ENCODE measurements at places on chromosomes 2 and 18.

- DNase-seq = no peak
These were observed 208.3 kb upstream of the HDAC4 start for GRCh38 chr2:239609162-239609561.

- no peak for DNase-seq
These were observed 229.3 kb downstream of the SMAD2 start for GRCh38 chr18:47701134-47701533.

DNA sequence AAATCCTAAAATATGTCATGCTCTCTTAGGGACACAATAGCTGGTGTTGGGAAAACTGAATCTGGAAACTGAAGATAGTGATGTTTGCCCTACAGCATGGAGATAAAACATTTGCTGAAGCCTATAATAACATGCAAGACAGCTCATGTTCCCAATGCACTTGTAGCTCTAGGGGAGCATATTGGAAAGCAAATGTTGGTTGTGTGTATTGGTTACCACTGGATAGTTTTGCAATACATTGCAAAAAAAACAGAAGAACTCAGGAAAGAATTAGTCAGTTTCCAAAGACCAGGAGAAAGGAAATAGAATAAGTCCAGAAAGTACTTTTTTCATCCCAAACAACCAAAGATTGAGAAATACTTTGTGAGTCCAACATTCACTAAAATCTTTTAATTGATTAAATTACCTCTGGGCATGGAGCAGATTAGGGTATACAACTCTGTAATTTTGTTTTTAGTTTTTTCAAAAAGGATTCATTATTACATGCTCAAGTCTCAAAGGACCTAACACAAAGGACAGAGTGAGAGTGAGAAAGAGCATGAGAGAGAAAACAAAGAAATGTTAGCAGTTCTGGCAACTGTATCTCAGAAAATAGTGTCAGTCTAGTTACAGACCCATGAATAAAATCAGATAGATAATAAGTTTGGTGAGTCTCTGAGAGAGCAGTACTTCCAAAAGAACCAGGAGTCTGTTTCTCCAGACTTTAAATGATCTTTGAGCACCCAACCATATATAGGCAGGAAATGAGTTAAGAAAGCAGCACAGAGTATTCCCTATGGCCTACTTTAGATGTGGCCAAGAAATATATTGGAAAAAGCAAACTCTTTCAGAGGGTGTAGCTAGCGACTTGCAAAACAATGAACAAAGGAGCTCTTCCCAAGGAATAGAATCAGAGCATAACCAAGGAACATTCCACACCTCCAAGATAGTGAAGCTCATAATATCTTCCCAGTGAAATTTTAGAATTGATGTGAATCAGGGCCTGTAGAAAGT lies 36.6 kb upstream of the COL3A1 start:
- DNase-seq = peak; percentile 65

DNA sequence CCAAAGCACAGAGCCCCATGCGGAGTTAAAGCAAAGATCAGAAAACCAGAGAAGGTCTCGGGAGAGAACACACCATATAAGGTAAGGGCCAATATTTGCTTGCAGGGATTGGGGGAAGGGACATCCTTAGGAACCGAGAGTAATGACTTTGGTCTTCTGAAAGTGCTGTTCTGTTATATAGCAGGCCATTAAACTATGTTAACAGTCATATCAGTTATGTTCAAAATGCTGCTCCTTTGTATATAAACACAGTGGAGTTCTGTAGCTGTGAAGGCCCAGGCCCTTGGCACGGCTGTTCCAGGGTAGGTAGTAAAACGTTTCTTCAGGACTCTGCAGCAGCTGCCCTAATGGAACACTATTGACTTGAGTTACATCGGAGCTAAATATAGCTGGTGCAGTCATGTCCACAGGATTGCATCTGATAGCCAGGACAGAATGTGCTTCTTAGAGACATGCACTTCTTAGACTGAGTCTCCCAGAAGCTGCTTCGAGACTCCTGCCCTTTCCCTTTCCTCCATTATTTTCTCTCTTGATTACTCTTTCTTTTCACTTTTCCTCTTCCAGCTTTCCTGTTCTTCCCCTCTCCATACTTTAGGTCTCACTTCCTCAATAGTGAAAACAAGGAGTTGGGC lies 122.4 kb downstream of the SETBP1 start:
- no peak for DNase-seq

GRCh38 chr2:28350791-28351285 lies 41.8 kb upstream of the FOSL2 start:
- no peak for DNase-seq

DNA sequence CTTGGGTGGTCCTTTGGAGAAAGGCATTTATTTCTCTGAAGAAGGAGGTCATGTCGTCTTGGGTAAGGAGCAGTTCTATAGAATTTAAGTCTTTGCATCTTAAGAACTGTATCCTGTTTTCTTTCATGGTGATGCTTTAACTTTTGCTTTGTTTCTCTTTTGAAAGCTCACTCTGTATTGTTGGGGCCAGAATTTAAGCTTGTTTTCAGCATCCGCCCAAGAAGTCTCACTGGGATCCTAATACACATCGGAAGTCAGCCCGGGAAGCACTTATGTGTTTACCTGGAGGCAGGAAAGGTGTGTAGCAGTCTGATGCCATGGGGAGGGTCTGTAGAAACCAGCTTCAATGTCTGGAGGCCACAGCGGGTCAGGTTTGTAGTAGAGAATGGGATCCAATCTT lies 64.7 kb upstream of the TTC39C start:
- no peak for DNase-seq

- DNase-seq = peak; percentile 17
These were observed 222.1 kb upstream of the SMAD2 start for GRCh38 chr18:48152549-48152948.

DNA sequence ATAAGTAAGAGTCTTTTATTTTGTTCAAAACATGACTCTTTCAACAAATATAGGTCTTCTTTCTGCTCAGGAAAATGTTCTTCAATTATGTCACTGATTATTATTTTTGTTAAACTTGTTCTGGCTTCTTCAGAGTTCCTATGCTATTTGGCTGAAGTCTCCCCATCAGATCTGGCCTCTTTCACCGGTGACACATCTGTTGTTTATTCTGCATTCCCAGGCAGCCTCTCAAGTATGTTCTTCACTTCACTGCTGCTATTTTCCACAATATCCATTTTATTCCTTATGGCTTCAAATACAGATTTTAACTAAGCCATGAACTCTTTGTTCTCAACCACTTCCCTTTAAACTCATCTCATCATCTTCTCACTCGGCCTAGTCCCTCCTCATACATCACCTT lies 45.7 kb downstream of the HDAC4 start:
- no peak for DNase-seq

GRCh38 chr18:32048507-32049091 lies 30.0 kb downstream of the RNF125 start:
- DNase-seq = peak; percentile 7

GRCh38 chr2:118865106-118865505 lies 17.7 kb upstream of the EN1 start:
- DNase-seq = peak; percentile 24

DNA sequence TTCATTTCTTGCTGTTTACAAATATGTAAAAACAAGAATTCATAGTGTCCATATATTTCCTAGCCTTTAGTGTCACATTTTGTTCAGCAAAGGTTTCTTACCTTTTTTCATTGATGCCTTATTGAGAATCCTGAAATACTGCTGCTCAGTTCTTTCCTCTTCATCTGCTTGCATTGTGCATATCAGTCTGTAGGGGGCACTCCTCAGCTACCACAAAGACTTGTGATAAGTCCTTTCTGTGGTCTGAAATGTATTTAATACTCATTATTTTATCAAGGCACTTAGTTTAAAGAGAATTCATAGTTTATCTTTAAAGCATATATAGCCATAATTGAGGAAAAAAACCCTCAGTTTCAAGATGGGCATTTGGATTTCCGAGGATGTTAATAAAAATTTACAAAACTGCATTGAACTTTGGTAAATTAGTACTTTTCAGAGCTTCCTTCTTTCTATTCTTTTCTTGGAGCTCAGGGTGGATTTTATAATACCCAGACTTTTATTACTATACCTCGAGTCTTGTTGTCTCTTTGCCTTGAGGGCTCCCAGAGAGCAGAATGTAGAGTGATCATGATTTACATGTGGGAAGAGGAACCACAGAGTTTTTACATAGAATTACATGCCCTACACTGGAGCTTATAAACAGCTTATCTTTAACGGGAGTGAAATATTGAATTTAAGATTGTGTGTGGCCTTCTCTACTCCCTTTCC lies 570.1 kb downstream of the PLCL1 start:
- DNase-seq = peak; percentile 59

DNA sequence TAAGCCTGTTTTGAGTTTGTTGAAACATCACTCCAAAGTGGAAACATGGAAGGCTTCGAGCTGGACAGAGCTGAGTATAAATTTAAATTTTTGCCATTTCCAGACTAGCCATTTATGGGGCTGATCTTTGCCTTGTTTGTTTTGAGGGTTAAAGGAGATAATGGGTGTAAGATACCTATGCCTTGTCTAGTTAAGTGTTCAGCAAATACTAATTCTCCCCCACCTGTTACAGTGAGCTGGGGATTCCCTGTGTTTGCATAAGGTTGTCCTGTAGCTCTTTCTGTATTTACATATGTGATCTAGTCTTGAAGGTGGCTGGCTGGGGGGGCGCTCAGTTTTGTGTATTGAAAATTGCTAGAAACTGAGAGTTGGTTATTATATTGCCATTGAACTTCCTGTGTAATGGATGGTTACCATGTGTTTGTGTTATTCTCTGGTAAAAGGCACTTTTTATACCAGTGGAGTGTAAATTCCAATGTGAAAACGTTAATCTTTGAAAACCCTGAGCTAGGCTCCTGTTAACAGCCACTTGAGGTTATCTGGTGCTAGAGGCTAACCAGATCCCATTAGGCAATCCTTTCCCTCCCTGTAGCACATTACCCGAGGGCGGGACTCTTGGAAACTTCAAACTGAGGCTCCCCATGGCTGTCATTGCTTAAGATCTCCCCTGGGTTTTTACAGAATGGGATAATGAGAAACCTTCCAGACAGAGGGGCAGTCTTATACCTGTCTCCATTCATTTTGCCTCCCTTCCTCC lies 26.7 kb downstream of the TANC1 start:
- DNase-seq = no peak

DNA sequence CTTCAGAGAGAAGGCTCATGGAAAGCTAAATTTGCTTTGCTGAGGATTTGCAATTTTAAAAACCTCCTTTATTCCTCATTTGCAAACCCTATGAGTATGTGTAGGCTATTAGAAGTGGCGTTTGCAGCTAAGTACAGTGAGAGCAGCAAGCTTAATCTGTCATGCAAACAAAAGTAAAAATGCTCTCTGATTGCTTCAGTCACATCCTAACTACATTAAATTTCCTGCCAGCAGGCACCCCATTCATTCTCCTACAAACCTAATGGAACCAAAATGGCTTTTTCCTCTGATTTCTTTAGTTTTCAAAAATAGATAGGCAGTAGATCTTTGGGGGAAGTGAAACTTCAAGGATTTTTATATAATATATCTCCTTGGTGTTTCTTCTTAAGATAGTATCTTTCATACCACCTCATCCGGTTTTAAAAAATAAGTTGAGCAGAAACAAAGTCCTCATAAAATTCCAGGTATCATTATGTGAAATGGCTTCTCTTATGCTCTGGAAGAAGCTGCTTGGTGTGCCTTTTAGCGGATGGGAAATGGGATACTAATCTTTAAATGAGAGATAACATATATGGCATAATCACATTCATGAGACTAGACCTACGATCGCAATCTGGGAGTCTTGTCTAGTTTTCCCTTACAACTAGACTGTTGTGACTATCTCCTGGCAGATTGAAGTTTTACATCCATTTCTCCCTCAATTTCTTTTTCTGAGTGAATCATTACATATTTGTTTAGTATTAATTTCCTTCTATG lies 49.1 kb downstream of the CLIP4 start:
- no peak for DNase-seq

GRCh38 chr18:23547846-23548245 lies 38.5 kb downstream of the NPC1 start:
- DNase-seq = no peak

- DNase-seq = no peak
These were observed 21.2 kb upstream of the ATOH8 start for GRCh38 chr2:85732467-85733120.

DNA sequence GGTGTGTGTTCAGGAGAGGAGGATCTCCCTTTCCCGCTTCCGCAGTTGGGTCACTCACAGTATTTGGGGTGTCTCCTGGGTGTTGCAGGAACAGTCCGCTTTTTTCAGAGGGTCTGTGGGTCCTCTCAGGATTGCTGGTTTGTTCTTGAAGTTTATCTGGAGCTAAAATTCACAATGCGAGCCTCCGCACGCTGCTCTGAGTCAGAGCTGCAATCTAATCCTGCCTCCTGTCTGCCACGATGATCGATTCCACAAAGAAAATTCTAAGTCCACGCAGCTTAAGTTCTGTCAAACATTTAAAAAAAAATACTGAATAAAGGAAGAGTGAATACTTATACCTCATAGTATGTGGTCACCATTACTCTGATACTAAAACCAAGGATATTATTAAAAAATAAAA lies 76.5 kb downstream of the RAD51AP2 start:
- DNase-seq = no peak

GRCh38 chr18:23237524-23238151 lies 102.4 kb downstream of the CABLES1 start:
- no peak for DNase-seq

GRCh38 chr2:239220981-239221396 lies 179.8 kb downstream of the HDAC4 start:
- no peak for DNase-seq

DNA sequence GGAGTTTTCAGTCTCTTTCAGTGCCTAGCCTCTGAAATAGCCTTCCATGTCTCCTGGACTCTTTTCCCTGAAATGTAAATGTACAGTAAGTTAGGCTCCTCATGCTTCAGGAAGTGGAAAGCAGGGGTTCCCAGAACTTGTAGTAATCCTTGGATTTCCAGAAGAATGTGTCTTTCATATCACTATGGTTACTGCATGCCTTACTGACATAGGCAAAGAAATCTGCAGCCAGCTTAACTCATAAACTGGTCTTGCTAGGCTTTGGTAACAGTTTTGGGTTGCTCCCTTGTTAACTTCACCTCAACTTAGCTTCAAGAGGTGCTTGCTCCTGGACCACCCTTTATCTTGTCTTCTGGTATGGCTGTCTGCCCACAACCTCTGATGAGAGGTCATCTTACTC lies 686.8 kb upstream of the DDX18 start:
- DNase-seq = no peak

DNA sequence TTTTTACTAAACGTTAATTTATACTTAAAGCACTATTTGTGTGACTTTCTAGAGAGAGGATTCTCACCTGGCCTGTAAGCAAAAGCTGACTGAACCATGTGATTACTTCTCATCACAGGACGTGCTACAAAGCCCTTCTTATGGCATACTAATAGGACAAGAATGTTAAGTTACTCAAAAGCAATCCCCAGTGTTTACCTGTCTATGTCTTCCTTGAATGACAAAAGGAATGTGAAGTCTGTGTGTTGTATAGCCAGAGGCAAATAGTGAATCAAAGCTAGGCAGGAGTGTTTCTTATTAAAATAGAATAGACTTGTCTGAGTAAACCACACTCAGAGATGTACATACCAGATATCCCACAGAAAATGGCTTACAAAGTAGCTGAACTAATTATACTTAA lies 1465.5 kb downstream of the SUCLG1 start:
- DNase-seq = no peak

DNA sequence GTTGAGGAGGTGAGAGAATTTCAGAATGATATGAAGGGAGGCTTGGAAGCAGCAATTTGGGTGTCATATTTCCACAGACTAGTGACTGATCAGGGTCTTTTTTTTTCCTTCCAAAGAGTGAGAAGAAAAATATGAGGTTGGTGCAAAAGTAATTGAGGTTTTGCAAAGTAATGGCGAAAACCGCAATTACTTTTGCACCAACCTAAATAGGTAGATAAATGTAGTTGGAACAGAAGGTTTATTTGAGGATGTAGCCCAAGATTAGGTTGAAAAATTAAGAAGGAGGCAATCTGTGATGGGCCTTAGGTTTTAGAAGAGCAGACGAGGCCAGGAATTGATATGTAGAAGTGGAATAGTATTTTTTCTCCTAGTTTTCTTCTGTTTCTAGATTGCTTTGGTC lies 7.8 kb upstream of the LTBP1 start:
- no peak for DNase-seq
